ENCODE measurements at places on chromosomes 5 and 9. TPM values are rescaled to one million over a fixed set of nuclear protein-coding genes. Genes with fewer than 3 reads are reported as not detected.
A peak's percentile ranks its signal among the peaks of the same experiment; 100 is the strongest.

DNA sequence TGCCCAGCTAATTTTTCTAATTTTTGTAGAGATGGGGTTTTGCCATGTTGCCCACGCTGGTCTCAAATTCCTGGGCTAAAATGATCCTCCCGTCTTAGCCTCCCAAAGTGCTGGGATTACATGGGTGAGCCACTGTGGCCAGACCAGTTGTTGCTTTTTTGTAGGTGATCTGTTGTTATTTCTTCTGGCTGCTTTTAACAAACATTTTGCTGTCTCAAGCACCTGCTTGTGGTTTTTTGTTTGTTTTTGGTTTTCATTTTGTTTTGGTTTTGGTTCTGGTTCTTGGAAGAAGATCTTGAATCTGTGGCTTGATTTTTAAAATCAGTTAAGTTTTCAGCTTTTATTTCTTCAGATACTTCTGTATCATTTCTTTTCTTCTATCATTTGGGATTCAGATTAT, 21.1 kb downstream of the ERCC6L2 start:
- no peaks in the 10 kb centered on the region for H3K4me1 ChIP-seq
- H3K27ac ChIP-seq: no peak overlapping the region
- no peaks in the 10 kb centered on the region for H3K27me3 ChIP-seq
- no peak for DNase-seq
- H3K36me3 ChIP-seq: peaks cover 2% of the 10 kb centered on the region
- no peak overlapping the region for H3K4me3 ChIP-seq

GRCh38 chr9:129867136-129868022, 32.1 kb downstream of the USP20 start:
- DNase-seq: no peak
- H3K4me3 ChIP-seq: no peak overlapping the region
- H3K4me1 ChIP-seq: peaks cover 7% of the 10 kb centered on the region
- peaks cover 45% of the 10 kb centered on the region for H3K36me3 ChIP-seq

The SLC9A3 gene
- total RNA-seq: 1.2 TPM

The MOB3B gene
- 1.4 TPM for total RNA-seq

The IRX2 gene
- 0.18 TPM for total RNA-seq

- no peak for DNase-seq
- no peaks in the 10 kb centered on the region for H3K27me3 ChIP-seq
- peak overlapping the region; percentile 78 for H3K27ac ChIP-seq
Measured at GRCh38 chr5:176646707-176647029, 616 bp upstream of the TSPAN17 start.

- no peak overlapping the region for H3K27ac ChIP-seq
- DNase-seq: no peak
- H3K36me3 ChIP-seq: peaks cover 36% of the 10 kb centered on the region
- H3K4me3 ChIP-seq: no peak overlapping the region
Measured at GRCh38 chr9:111440226-111440625, 44.0 kb downstream of the ECPAS start.

DNA sequence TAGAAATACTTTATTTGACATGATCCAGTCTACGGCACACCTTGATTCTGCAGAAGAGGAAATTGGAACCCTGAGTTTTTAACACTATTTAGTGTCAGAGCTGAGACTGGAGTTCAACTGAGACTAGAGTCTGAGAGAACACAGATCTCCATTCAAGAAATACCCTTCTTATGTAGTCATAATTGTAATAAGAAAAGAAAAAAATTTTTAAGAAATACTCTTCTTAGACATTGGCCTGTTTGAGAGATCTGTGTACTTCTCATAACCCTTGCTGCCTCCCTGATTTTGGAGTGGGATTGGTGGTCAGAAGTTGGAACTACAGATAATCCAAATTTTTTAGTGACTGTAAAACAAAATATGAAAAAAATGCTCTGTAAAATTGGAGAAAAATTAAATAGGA, 253.4 kb downstream of the ARRDC3 start:
- no peaks in the 10 kb centered on the region for H3K36me3 ChIP-seq
- H3K27me3 ChIP-seq: no peaks in the 10 kb centered on the region
- no peak overlapping the region for H3K4me3 ChIP-seq
- no peak overlapping the region for H3K27ac ChIP-seq
- peaks cover 8% of the 10 kb centered on the region for H3K4me1 ChIP-seq
- no peak for DNase-seq

The GPR150 gene
- 0.09 TPM for total RNA-seq

The ECM2 gene
- 16.0 TPM for total RNA-seq

The PRRT1B gene
- not detected for total RNA-seq

The PRDM9 gene
- not detected for total RNA-seq

DNA sequence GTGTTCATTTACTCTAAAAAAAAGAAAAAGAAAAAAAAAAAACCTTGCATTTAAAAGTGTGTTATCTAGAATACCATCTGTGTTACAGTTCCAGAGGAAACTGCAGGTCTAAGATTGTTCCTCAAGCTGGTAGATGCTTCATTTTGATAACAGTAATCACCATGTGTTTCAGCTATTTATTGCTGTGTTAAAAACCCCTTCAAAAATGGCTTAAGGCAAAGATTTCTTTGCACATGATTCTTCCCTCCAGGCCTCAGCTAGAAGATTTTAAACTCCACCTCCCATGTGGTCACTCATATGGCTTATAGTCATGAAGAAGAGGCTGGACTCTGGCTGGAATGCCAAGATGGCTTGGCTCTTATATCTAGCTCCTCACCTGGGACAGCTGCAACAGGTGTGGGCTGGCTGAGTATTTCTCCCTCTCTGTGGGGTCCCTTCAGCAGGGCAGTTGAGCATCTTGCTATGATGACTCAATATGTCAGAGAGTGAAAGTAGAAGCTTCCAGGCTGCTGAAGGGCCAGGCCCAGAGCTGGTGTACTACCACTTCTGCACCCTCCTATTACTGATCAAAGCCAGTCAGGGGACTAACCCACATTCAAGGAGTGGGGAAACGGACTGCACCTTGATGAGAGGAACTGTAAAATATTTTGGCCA, 920.4 kb upstream of the DMAC1 start:
- DNase-seq: no peak
- H3K4me1 ChIP-seq: no peaks in the 10 kb centered on the region
- no peaks in the 10 kb centered on the region for H3K36me3 ChIP-seq
- H3K27me3 ChIP-seq: no peaks in the 10 kb centered on the region

The SIT1 gene
- total RNA-seq: 0.09 TPM

The C9 gene
- total RNA-seq: 0.22 TPM

The TMEM252 gene
- 0.09 TPM for total RNA-seq

GRCh38 chr5:93201061-93201460, 380.0 kb downstream of the NR2F1-AS1 start:
- no peaks in the 10 kb centered on the region for H3K4me1 ChIP-seq
- H3K4me3 ChIP-seq: no peak overlapping the region
- DNase-seq: no peak
- H3K27ac ChIP-seq: no peak overlapping the region
- no peaks in the 10 kb centered on the region for H3K36me3 ChIP-seq

- no peak overlapping the region for H3K27ac ChIP-seq
- no peaks in the 10 kb centered on the region for H3K36me3 ChIP-seq
- H3K4me1 ChIP-seq: peaks cover 6% of the 10 kb centered on the region
- DNase-seq: no peak
- no peaks in the 10 kb centered on the region for H3K27me3 ChIP-seq
- no peak overlapping the region for H3K4me3 ChIP-seq
Measured at GRCh38 chr9:94913550-94913949, 187.1 kb downstream of the AOPEP start.

- no peak overlapping the region for H3K4me3 ChIP-seq
- H3K36me3 ChIP-seq: peaks cover 2% of the 10 kb centered on the region
- DNase-seq: peak; percentile 99
- H3K4me1 ChIP-seq: peaks cover 19% of the 10 kb centered on the region
- H3K27me3 ChIP-seq: no peaks in the 10 kb centered on the region
- peak overlapping the region; percentile 93 for H3K27ac ChIP-seq
Measured at GRCh38 chr5:141560725-141561483, 57.9 kb downstream of the DIAPH1 start.

The IFNA13 gene
- total RNA-seq: 0.04 TPM

DNA sequence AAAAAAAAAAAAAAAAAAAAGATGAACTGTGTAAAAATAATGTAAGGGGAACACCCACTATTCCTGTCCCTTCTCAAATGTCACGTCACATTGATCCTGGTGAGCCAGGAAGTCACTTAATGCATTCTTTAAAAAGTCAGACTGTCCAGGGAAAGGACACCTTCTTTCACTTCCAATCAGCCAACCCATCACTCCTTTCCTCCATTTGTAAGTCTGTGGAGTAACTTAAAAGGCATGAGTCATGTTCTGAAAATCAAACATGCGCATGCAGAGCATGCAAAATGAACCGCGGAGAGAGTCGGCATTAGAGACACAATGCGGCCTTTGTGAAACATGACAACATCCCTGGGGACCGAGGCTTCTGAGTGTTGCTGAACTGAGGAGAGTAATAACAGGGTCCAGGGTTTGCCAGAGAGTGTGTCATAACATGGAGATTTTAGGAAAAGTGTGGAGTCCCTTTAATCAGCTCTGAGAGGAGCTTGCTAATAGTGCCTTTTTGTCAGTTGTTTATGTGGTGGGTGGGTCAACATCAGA, 77.6 kb upstream of the SEMA6A start:
- H3K27me3 ChIP-seq: no peaks in the 10 kb centered on the region
- H3K36me3 ChIP-seq: no peaks in the 10 kb centered on the region
- peak; percentile 92 for DNase-seq
- peak overlapping the region; percentile 66 for H3K27ac ChIP-seq

GRCh38 chr5:122332599-122333555, 20.8 kb downstream of the SNCAIP start:
- no peaks in the 10 kb centered on the region for H3K4me1 ChIP-seq
- H3K4me3 ChIP-seq: no peak overlapping the region
- no peaks in the 10 kb centered on the region for H3K27me3 ChIP-seq
- no peak for DNase-seq
- no peak overlapping the region for H3K27ac ChIP-seq

The HMGXB3 gene
- 14.5 TPM for total RNA-seq

DNA sequence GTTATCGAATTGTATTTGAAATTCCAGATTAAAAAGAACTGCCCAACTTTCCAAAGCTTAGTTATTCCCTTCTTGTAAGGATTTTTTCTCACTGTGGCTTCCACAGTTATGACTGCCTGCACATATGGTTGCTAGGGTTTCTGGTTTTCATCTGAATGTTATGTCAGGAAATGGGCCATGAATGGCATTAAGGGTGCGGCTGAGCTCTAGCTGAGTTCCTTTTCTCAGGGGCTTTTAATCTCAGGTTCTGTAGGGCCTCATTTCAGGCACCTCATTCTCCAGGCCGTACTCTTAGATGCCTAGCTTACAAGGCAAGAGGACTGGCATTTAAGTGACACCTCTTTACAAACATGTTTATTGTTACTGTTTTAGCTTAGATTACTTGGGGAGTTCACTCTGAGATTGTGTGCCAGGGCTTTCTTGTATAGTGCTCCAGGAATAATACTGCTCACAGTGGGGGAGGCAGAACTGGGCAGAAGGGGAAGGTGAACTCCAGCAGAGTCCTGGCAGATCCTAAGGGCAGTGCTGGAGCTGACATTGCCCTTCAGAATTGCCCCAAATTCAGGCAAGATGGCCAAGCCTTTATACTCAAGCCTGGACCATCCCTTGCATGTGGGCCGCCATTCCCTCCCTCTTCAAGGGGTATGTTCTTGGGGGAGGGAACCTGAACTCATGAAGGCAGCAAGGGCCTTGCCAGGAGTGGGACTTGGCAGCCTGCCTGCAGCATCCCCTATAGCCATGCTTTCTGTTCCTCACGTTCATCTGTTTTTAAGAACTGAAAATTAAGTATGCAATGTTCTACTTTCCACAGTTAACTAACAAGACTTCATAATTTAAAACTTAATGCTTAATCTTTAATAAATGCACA, 111.5 kb downstream of the KDM4C start:
- H3K27ac ChIP-seq: no peak overlapping the region
- H3K27me3 ChIP-seq: no peaks in the 10 kb centered on the region
- DNase-seq: no peak
- H3K4me1 ChIP-seq: no peaks in the 10 kb centered on the region
- no peak overlapping the region for H3K4me3 ChIP-seq
- no peaks in the 10 kb centered on the region for H3K36me3 ChIP-seq

The SLCO6A1 gene
- 0.31 TPM for total RNA-seq

DNA sequence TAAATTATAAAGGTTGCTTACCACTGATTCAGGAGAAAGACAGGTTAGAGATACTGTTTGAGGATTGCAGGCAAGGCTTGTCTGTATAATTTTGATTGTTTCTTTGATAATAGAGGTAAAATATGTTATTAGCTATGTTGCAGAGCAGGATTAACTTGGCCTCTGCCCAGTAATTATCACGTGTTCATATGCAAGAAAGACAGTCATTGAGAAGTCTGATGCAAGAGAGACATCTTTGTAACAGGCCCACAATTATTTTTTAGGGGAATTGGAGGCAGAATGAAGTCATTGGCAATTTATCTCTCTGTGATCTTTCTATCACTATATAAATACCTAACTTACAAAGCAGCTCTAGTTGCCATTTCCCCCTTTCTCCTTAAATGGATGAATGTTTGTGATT, 46.0 kb downstream of the SLC44A1 start:
- peak; percentile 12 for DNase-seq
- no peak overlapping the region for H3K27ac ChIP-seq
- no peak overlapping the region for H3K4me3 ChIP-seq
- H3K27me3 ChIP-seq: no peaks in the 10 kb centered on the region
- H3K36me3 ChIP-seq: no peaks in the 10 kb centered on the region
- H3K4me1 ChIP-seq: no peaks in the 10 kb centered on the region

DNA sequence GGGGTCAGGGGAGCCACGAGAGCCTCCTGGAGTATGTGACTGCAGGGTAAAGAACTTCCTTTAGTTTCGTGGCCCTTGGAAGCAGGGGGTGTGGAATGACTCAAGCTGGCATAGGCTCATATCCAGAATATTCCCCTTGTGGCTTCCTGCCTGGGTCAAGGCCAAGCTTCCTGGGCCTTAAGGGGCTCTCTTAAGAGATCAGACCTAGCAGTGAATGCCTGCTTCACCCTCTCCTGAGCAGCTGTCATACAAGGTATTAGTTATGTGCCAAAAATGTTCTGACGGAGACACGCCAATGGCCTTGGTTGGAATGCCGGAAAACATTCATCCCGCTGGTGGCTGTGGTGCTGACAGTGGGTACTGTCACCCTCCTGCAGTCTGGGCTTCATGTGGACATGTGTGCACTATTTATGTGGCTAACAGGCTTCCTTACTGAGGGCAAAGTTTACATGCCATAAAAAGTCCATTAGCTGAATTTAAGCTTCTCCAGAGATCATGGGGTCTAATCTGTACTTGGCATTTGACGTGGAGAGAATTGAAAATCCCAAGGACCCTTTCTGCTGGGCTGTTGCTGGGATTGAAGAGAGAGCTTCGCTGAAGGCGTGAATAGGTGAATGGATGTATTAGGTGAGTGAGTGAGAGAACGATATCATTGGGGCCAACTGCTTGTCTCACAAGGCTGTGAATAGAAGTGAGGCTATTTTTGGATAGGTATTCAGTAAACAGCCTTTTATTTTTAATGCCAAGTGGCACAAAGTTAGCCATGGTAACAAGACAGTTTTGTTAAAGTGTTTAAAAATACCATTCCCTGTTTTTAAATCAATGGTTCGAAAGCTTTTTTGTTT, 156.8 kb downstream of the MACROH2A1 start:
- DNase-seq: no peak
- peaks cover 71% of the 10 kb centered on the region for H3K4me1 ChIP-seq
- no peaks in the 10 kb centered on the region for H3K36me3 ChIP-seq
- H3K4me3 ChIP-seq: no peak overlapping the region
- peaks cover 10% of the 10 kb centered on the region for H3K27me3 ChIP-seq
- H3K27ac ChIP-seq: peak overlapping the region; percentile 80

The MYMK gene
- 23.0 TPM for total RNA-seq

The IFNK gene
- not detected for total RNA-seq
